ENCODE measurements at places on chromosomes 2 and 18.

DNA sequence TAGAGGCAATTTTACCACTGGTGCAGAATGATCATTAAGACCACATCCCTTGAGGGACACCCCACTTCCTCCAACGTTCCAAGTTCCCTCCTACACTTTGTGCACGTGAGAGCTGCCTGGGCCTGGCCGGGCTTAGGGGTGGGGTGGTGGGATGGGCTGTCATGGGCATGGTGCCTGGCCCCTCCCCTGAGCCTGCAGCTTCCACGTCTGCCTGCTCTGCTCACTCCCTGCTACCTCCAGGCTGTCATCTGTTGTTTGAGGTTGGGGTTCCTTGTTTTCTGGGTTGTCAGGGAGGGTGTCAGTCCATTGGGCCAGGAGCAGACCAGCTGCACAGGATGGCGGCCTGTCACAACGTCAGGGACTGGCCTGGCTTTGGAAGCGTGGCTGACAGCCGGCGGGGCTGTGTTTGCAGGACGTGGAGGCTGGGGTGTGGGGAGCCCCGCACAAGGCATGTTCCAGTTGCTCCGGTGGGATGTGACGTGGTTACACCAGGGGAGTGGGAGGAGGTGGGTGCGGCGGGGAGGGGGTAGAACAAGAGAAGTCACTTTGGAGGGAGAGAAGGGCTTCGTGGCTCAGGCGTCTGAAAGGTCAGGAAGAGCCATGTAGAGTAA lies 72.3 kb downstream of the RTP5 start:
- no peak for DNase-seq

DNA sequence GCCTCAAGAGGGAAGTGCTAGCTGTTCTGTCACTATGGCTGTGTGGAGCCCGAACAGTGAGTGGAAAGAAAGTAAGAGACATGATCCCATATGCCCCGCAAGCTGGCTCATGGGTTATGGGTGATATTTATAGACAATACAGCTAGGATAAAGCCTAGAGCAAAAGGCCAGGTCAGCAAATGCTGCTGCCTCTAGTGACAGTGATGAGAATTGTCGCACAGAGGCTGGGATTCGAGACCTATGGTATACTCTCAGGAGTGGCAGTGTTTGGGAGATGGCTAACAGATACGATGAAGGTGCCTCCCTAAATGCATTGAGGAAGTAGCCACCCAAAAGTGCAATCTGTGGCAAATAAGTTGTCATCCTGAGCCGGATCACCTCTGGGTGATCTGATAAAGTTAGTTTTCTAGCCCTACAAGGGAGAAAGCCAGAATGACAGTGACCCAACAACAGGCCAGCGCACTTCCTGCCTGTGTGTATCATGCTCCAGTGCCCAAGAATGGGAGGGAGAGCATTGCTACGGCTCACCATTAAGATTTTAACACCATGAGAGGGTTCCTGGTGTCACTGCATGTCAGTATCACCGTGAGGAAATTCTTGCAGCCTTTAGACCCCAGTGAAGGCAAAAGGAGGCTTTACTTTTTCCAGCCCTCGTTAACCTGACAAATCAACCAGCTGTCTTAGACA lies 92.2 kb upstream of the TGFA start:
- no peak for DNase-seq

GRCh38 chr2:8600456-8600855 lies 81.4 kb upstream of the ID2 start:
- no peak for DNase-seq

DNA sequence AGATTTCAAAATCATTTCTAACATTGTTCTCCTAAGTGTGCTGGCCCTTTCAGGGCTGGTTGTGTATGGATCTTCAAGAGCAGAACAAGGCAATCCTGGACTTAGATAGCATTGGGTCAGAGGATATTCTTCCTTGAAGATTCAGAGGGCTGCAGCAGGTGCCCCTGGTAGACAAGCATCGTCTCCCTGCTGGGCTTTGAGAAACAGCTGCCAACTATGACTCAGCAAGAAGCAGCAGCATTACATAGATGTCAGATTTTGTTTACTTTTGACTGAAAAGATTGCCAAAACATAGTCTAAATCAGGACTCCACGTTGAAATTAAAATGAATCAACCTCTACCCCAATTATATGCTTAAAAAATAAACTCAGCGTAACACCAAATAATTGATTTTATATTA lies 618.8 kb downstream of the SOCS6 start:
- DNase-seq = no peak

- no peak for DNase-seq
Observed at GRCh38 chr18:63306249-63306648, 13.3 kb downstream of the BCL2 start.

DNA sequence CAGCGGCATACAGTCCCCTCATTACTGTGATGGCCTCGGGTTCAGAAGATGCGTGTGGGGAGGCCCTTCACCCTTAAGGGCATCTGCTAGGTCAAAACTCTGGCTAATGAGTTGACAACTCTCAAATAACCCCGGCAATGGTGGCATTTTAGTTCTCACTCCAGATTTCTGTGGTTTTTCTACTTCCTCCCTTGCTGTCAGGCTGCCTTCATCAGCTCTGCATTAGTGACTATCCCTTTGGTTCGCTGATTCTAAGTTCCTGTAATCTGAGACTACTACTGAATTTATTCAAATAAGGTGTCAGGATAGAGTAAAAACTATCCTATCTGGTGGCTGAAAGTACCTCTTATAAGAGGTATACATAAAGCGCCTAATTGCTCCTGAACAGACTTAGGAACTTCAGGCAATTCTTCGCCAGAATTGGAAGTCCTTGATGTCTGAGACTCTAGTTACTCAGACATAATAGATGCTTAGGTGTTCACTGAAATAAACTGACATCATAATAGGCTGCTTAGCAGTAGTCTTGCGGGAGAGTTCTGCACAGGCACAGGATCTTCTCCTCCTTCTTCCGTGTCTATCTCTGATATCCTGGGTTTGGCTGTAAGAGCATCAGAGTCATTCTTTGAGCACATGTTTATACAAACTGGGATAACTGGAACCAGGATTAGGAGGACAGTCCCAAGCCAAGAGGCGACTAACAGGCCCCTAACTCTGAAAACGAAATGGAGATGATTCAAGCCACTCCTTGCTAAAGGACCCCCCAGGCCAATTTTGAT lies 194.5 kb downstream of the DNER start:
- no peak for DNase-seq

DNA sequence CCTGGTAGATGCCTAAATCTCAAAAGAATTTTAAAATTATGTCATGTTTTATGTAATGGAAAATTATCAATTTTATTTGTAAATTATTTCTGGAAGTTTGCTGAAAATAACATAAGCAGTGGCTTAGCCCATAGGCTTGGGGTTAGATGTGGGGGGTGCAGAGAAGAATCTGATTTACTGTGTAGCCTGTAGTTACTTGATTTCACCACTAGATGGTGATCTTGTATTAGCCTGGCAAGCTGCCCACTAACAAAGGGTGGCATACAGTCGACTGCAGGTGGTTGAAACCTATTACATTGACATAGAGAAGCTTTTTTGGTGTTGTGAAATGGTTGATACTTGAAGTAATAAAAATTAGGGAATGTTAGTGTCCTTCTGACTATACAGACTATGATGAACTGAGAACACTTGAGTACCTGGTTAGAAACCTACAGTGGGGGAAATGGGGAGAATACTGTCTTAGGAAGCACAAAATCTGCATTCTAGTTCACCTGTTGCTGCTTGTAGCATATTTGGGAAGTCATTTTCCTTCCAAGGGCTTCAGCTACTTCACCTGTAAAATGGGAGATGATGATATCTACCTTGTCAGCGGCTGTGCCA lies 191.0 kb upstream of the LHCGR start:
- no peak for DNase-seq

All from stimulated activated CD4-positive, alpha-beta T cell treated with anti-CD3 and anti-CD28 coated beads, TNF-alpha, amount 100 ng/mL, for 4 hours (primary cell).